Panc1 (cell line): ENCODE measurements at places on chromosomes 6 and 20.

GRCh38 chr6:30857549-30857948 lies 26.8 kb upstream of the DDR1 start:
- no peak for DNase-seq

DNA sequence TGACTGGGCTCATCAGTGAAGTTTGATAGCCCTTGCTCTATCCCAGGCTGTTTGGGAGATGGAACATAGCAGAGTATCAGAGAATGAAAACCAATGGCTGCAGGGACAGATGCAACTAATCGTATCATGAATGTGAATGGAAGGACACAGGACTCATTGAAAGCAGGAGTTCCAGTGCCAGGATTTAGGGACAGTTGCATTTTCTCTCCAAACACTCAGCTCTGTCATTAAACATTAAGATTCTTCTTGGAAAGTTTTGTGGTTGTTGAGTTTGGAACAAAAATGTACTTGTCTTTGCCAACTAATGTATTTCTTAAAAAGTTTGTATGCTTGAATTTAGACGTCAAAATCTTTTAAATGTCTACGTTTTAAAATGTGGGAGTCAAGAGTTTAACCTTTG lies 31.0 kb upstream of the GSTA5 start:
- no peak for DNase-seq

DNA sequence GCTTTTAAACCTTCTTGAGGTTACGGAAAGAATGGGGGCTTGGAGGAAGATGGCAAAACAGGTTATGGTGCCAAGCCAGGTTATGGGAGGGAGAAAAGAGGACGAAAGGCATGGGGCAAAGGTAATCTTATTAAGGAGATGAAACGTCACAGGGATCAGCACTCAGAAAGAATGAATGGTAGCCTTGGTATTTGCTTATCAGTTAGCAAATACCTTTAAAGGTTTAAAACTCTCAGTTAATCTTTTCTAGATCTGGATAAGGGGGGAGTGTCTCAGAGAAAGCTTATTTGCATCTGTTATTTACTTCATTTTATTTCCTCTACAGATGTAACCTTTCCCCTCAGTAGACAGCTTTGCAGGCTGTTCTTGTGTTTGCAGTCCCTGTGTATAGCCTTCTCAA lies 55.5 kb upstream of the EEF1E1 start:
- no peak for DNase-seq

DNA sequence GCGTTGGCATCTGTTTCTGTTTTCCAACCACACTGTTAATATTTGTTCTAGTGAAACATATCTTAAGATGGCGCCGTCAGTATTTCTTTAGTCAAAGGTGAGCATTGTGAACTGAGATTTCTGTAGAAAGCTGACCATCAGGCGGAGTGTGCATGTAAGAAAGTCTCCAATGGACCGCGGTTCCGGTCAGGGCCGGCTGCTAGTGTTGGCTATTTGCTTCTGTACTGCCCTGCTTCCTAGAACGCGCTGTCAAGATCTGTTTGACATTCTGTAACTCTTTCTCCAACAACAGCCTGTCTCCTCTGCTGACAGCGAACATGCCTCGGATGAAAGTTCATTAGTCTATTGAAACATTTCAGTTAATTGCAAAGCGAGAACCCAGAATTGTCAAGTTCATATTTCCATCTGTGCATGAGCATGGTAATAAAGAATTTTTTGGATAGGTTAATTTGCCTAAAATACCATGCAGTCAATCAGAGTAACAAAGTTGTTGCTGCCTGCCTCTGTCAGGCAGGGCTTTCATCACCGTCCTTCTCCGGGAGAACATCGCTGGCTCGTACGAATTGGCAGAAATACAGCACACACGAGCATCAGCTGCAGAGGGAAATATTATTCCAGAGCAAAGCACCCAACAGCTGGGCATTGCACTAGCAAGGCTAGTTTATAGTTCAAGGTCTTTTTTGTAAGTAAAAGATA lies 369.1 kb downstream of the CDH4 start:
- no peak for DNase-seq

DNA sequence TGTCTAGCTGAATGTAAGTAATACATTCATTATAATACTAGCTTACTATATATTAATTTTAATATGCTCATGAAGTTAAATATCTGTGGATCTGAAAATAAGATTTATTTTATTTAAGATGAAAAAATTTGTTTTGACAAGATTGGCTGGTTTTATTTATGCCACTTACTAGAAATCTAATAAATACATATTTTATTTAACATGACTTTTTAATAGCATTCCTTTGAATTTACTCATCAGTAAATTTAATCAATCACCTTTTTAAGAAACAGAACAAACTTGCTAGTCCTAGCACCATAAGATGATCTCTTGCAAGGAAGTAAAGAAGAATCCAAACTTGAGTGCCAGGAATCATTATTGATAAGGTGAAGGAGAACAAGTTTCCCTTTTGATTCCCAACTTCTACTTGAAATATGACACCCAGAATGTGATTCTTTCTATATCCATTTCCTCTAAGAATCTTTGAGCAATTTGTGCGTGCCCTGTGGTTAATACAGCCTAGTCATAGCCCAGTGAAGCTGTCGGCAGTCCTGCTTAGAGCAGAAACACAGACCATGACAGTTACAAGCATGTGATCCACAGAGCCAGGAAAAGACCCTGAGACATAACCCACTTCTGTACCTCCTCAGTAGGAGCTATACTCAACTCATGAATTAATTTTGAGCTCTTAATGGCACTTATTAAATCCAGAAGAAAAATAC lies 282.3 kb upstream of the QKI start:
- DNase-seq: no peak

GRCh38 chr6:4705809-4706208 lies 70.4 kb upstream of the CDYL start:
- no peak for DNase-seq

DNA sequence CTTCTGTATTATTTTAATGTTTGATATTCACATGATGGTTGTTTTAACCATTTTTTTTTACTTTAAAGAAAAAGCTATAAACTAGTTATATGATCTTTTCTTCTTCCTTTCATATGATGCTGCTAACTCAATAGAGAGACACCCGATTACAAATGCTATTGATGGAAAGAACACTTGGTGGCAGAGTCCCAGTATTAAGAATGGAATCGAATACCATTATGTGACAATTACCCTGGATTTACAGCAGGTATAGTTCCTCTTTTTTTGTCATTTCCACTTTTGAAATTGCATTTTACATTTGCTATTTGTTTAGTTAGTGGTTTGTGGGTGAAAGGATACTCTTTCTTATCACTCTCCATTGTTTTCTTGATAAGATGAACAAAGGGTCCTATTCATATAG lies 176.7 kb downstream of the LAMA2 start:
- DNase-seq: no peak

GRCh38 chr6:33171016-33171879 lies 21.0 kb downstream of the COL11A2 start:
- DNase-seq: no peak

DNA sequence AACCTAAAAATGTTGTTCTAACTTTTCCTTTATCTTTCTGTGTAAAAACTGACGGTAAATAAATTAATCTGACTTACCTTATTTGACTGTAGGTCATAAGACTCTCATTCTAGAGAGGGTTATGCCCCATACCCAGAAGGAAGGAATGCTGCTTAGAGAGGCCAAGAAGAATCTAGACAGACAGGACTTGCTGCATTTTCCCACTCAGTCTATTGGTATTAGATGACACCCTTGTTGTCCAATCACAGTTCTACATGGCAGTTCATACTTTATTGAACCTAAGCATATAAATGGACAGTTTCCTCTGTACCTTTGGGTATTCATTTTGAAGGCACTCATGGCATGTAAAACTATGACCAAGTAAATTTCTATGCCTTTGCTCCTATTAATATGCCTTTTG lies 359.6 kb upstream of the ID4 start:
- DNase-seq: no peak

DNA sequence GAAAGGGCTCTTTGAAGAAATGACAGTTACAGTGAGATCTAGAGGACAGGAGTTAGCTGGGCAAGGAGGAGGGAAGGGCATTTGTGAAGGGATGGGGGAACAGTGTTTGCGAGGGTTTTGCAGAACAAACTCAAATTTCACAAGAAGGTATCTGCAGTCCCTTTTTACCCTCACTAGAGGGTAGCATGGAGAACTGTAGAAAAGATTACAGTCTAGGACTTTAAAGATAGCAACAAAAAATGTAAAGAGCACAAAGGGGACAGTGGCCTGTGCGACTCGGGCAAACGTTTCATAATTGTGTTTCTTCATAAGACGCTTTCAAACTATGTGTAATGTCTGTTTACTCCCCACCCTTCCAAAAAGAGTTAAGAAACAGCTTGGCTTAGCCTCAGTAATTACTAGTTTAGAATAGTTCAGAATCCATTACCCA lies 21.2 kb upstream of the ASXL1 start:
- peak; percentile 51 for DNase-seq

- DNase-seq: no peak
Measured at GRCh38 chr6:55943329-55943728, 67.9 kb upstream of the BMP5 start.
